ENCODE measurements at places on chromosomes 13 and 19.

GRCh38 chr13:113532156-113532806, 41.8 kb upstream of the DCUN1D2 start:
- no peak for DNase-seq

DNA sequence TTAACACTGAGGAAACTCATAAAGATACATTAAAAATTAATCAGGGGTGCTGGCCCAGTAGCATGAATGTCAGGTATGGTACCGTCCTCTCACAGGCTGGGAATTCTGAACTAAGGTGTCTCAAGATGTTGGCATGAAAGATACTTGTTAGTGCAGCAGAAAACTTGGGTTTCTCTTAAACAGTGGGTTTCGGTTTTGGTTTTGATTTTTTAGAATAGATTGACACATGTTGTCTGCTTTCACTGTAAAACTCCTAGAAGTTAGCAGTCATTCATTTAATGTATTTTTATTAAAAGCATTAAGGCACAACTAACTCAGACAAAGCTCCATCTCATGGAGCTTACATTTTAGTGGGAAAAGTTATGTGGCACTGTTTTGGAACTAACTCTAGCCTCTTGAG, 3.5 kb upstream of the OBI1 start:
- DNase-seq, result no peak

- DNase-seq, result no peak
These were observed 35.2 kb downstream of the CAPN12 start for GRCh38 chr19:38709119-38709518.

GRCh38 chr19:4456476-4456842, 1.1 kb downstream of the UBXN6 start:
- no peak for DNase-seq

DNA sequence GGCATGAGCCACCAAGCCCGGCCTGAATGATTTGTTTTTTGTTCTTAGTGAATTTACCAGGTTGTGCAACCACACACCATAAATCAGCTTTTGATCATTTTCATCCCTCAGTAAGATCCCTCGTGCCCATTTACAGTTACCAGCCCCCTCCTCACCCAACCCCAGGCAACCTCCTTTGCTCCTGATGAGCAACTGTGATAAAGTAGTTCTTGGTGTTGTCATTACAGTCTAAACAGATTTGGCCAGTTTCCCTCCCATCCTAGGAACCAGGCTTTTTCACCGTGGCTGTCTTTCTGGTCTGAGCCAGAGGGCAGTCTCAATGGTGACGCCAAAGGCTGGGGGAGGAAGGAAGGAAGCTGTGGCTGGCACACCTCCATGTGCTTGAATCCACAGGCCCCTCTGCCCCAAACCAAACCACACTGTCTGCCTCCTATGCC, 61.2 kb upstream of the WDFY2 start:
- no peak for DNase-seq

DNA sequence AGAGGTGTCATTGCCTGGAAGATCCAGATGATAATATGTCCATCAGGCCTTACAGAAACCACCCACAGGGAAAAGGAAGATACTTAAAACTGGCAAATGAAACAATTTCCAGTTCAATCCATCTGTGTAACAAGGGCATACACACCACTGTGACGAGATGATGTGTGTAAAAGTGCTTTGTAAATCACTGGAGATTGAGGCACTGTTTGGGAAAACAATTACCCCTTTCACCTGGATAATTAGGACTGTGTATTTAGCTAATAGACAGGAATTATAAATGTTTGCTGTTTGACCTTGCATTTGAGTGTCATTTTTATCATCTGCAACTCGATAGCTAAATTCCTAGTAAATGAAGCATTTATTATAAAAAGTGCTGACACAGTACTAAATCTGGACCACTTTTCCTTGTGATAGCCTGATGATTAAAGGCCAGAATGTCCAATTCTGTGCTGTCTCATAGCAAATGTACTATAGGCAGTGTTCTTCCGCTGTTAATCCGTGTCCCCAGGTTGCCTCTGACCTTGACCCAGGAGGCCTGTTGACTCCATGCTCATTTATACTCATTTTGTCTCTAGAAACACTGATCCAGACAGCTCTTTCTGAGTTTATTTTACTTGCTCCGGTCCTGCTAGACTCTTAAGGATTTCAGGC, 105.8 kb downstream of the LACC1 start:
- DNase-seq, result no peak

GRCh38 chr13:56861476-56861875, 279.2 kb upstream of the PRR20A start:
- DNase-seq, result no peak
